OCI-LY7 (cell line): ENCODE measurements at places on chromosomes 1 and 21.
A peak's percentile ranks its signal among the peaks of the same experiment; 100 is the strongest.

DNA sequence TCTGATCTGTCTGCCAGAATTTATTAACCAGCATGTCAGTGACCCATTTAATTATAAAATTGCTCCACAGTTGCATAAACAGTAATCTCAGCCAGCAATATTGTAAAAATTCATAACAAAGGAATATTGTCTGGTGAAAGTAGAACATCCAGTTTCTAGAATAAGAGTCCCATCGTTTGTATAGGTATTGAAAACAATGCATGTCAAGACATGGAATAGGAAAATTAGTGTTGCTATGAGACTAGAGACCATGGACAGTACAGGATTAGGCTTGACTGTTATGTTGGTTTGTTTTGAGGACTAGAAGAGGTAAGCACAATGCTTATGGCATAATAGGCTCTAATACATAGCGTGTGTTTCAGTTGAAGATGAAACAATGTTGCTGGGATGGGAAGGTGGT, 37.1 kb downstream of the ATF6 start:
- no peak for DNase-seq

DNA sequence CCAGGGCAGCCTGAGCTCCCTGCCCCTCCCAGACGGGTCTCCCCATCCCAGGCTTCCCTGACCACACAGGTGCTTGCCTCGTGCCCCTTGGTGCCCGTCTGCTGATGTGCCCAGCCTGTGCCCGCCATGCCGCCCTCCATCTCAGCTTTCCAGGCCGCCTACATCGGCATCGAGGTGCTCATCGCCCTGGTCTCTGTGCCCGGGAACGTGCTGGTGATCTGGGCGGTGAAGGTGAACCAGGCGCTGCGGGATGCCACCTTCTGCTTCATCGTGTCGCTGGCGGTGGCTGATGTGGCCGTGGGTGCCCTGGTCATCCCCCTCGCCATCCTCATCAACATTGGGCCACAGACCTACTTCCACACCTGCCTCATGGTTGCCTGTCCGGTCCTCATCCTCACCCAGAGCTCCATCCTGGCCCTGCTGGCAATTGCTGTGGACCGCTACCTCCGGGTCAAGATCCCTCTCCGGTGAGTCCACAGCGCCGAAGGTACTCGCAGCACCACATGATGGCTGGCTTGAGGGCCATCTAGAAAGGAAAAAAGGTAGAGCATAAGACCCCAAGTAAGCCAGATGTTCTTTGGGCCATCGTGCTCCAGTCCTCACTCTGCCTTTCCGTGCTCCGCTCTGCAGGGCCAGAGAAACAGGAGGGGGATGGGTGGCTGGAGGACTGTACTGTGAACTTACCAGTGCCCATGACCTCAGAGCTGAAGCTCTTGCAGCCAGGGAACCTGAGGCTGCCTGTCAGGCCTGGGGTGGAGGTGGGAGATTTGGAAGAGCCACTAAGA, 1.4 kb downstream of the ADORA1 start:
- DNase-seq: no peak

GRCh38 chr1:212463565-212464285, 31.0 kb downstream of the NENF start:
- no peak for DNase-seq

DNA sequence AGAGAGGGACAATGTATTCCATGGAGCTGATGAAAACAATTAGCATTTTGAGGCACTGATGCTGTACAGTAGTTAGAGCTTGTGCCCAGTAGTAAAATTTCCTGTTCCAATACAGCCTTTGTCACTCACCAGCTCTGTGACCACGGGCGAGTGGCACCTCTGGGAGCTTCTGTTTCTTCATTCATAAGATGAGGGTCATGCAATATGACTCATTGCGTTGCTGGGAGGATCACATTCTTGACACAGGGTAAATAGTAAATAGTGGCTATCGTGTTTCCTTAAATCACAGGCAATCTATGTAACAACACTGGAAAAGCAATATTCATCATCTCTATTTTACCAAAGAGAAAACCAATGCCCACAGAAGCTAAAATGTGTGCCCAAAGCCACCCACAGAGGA, 4.5 kb upstream of the LRRC52 start:
- no peak for DNase-seq

GRCh38 chr21:42310411-42311001, 4.7 kb downstream of the TFF3 start:
- no peak for DNase-seq

DNA sequence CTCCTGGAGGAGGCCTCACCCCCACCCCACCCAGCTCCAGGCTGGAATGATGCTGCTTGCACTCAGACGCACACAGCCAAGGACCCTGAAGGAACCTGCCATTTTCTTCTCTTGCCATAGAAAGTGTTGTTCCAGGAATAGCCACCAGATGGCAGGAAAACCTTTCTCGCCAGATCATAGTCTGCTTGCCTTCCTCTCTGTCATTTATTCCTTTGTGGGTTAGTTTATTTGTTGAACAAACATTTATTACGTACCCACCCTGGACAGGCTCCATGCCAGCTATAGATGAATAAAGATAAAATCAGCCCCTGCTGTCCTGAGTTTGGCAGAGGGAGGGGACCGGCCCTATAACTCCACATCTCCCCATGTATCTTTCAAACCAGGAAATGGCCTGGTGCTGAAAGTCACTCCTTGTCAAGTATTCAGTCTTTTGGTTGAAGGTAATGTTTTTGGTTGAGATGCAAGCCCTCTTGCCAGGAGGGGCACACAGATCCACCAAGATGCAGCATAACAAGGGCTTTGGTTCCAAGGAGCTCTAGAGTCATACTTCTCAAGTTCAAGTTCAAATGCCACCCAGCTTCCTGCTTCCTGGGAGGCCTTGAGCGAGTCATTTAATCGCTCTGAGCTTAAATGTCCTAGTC, 7.0 kb upstream of the KCNC4 start:
- peak; percentile 75 for DNase-seq

- no peak for DNase-seq
Observed at GRCh38 chr1:39969531-39970270, 14.8 kb downstream of the MFSD2A start.

- peak; percentile 48 for DNase-seq
Observed at GRCh38 chr1:192632641-192633532, 3.1 kb upstream of the RGS13 start.
